ENCODE measurements at places on chromosomes 3 and 15.

DNA sequence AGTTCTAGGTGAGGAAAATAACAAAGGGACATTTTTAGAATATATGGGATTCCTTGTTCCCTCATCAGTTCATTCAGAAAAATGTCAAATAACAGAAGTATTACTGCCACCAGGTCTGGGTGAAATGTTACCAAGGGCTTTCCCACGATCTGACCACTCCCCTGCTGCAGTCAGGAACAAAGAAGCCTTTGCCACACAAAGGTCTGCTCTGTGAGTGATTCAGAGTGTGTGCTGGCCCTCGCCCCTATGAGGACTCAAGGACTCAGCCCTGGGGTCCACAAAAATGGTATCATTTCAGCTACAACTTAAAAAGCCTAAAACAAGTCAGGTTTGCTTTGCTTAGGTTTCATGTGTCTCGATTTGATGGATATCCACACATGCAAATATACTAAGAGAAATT, 5.0 kb downstream of the MKRN3 start:
- no peak for DNase-seq

DNA sequence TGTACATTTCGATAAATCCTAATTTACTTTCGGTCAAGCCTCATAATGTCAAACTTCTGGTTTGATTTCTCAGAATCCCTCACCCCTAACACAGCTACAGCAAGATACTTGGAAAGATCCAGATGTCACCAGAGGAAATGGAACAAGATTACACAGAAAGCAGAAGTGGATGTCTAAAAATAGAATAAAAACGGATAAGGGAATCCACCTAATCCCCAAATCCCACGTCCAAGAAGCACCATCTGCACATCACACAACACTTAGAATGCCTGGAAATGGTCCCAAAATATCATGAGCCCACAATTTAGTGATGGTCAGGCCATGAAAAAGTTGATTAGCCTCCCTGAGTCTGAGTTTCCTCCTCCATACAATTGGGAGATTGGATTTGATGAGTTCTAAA, 61.7 kb downstream of the AGTR1 start:
- DNase-seq, result no peak

DNA sequence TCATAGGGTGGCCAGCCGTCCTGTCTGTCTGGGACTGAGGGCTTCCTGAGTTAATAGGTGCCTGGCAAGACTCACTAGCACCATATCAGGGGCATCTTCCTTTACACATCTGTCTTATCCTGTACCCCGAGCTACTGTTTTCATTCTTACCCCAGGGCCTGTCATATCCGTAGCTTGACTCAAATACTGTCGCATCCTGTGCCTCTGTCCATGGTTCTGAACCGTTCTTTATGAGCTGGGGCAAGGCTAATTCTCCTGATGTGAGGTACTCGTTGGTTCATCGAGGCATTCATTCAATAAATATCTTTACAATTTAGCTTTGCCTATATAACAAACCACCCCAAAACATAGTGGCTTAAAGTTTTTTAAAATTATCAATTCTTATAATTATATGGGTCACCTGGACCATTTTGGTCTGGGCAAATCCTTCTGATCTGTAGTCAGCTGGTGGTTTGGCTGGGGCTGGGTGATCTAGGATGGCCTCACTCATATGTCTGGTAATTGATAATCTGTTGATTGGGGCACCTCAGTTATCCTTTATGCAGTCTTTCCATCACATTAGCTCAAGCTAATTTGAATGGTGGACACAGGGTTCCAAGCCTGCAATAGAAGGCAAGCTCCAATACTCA, 121.2 kb downstream of the TLE3 start:
- peak; percentile 44 for DNase-seq

- DNase-seq, result no peak
Measured at GRCh38 chr15:64905119-64905831, 6.4 kb upstream of the ANKDD1A start.

DNA sequence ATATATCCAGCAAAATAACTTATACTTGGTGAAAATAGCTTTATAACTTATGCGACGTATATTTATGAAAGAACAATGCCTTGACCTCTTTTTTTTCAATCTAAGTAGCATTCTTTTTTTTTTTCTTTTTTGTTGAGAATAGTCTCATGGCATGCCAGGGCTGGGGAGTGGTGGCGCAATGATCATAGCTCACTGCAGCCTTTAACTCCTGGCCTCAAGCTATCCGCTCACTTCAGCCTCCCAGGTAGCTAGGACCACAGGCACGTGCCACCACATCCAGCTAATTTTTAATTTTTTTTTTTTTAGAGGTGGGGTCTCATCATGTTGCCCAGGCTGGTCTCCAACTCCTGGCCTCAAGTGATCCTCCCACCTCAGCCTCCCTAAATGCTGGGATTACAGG, 43.5 kb downstream of the RAB8B start:
- no peak for DNase-seq

DNA sequence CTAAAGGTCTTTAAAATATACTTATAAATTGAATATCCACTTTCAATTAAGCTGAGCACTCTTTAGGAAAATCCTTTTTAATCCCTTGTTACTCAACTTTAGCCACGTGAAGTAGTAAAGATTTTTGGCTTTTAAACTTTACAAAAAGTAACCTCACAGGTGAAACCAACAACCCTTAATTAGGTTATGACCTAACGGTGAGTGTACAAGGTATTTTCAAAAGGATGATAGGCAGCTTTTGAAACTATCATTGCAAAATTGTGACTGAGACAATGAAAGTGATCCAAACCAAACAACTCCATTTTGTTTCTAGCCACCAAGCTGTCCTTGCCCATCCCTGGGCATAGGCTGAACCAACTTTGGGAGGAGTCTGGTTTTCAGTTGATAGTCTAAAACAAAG, 940.2 kb downstream of the OTOL1 start:
- no peak for DNase-seq
